ENCODE measurements at places on chromosomes 13 and 19. TPM values are rescaled to one million over a fixed set of nuclear protein-coding genes. Genes with fewer than 3 reads are reported as not detected.
A peak's percentile ranks its signal among the peaks of the same experiment; 100 is the strongest.

- peaks cover 3% of the 10 kb centered on the region for H3K36me3 ChIP-seq
- H3K27ac ChIP-seq, result no peak overlapping the region
- no peak for DNase-seq
Observed at GRCh38 chr19:8510589-8511115, 3.3 kb downstream of the ZNF414 start.

GRCh38 chr19:10102787-10103236, 334 bp upstream of the ANGPTL6 start:
- no peak overlapping the region for H3K27ac ChIP-seq
- peaks cover 4% of the 10 kb centered on the region for H3K36me3 ChIP-seq
- H3K4me3 ChIP-seq, result no peak overlapping the region
- no peak for DNase-seq
- peaks cover 12% of the 10 kb centered on the region for H3K27me3 ChIP-seq

GRCh38 chr13:50124536-50125303, 109.5 kb downstream of the KCNRG start:
- peaks cover 51% of the 10 kb centered on the region for H3K4me1 ChIP-seq
- H3K4me3 ChIP-seq, result peak overlapping the region; percentile 92
- H3K27me3 ChIP-seq, result peaks cover 69% of the 10 kb centered on the region
- peak; percentile 72 for DNase-seq

DNA sequence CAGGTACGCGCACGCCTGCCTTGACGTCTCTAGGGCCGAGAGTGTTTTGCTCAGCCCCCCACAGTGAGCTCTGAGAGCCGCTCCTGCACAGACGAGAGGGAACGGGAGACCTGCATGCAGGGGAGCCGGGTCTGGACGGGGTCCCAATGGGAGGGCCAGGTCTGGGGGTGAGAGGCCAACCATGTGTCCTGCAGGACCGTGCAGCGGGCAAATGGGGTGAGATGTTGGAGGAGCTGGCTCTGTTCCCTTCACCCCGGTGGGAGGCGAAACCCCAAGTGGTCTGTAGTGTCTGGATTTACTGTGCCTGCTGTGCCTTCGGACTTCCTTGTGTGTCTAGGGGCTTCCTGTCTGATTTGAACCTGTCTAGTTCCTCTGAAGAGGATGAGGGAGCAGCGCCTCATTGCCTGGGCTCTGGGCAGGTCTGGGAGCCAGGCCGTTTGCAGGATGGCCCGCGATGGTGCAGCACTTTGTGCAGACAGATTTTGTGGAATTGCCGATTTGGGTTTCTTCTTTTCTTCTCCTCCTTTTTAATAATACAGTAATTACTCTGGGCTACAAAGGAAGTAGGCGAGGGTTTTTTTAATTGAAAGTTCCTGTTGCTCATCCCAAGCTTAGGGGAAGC, 2.1 kb downstream of the CSNK1G2 start:
- no peaks in the 10 kb centered on the region for H3K27me3 ChIP-seq
- peak overlapping the region; percentile 97 for H3K4me3 ChIP-seq

DNA sequence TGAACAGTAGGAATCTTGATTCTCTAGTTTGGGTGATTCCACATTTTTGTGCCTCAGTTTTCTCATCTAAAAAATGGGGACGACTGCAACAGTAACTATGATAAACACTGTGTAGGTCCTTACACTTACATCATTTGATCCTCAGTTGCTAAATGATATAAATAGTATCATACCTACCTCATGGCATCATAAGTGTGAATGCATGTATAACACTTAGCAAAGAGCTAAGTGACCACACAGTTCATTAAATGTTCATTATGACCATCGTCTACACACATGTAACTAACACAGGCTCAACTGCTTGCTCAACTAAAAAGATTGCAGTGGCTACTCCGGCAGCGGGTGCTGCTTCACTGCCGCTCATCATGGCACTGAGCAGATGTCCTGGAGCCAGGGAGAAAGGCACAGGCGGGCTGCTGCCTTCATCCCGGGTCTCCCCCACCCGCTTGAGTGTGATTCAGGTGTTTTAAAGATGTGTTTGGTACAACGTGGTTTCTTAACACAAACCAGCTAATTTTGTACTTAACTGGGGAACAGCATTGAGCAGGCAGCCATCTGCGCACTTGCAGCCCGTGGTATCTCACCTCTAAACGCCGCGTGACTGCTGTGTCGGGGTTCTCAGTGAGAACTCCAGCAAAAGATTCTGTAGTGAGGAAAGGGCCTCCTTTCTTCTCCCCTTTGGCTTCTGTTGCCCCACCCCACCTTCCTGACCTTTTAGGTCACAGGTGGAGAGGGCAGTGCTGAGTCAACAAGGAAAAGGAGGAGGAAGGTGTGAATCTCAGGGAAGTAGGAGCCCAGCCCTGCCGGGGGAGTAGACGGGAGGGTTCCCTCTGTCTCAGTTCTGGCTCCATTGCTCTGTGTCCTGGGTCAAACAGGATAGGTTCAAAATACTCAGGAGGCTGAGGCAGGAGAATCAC, 11.7 kb upstream of the ACTN4 start:
- H3K27ac ChIP-seq, result no peak overlapping the region
- H3K4me1 ChIP-seq, result peaks cover 7% of the 10 kb centered on the region
- no peak for DNase-seq
- no peak overlapping the region for H3K4me3 ChIP-seq

DNA sequence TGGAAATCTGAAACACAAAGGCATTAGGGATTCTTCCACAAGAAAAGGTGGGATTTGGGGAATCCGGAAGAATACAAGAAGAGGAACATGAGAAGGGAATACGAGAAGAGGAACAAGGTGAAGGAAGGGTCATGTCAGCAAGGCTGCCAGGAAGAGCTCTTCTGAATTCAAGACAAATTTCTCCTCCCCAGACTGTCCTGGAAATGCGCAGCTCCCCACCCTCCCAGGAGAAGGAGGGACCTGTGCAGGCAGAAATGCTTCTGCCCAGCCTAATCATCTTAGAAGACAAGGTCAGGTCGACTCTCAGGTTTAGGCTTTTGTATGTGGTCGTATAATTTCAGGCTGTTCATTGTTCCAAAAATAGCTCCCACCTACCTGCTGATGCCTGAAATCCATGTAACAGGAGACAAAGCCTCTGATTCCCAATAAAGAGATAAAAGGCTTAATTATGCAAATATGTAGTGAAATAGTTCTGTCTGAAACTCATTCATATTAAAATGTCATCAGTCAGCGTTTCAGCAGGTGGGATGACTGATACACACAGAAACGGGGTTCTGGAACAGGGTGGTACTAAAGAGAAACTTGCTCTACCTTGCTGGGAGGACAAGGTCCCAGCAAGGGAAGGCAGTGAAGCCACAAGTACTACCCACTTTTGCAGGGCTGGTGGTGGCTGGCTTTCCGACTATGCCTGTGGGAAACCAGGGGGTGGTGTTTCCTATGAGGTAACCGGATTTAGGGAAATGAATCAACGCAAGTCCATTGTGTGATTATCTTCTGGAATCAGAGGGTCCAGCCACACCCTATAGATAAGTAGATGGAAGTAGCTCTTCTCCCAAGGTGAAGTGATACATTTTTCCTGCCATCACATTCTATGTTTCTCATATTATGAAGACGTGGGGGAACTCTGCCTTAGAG, 76.1 kb downstream of the KL start:
- no peaks in the 10 kb centered on the region for H3K36me3 ChIP-seq
- no peak overlapping the region for H3K4me3 ChIP-seq
- no peak for DNase-seq
- H3K4me1 ChIP-seq, result peaks cover 26% of the 10 kb centered on the region
- no peak overlapping the region for H3K27ac ChIP-seq

- H3K27ac ChIP-seq, result no peak overlapping the region
- peaks cover 14% of the 10 kb centered on the region for H3K27me3 ChIP-seq
- no peak for DNase-seq
- no peak overlapping the region for H3K4me3 ChIP-seq
- no peaks in the 10 kb centered on the region for H3K4me1 ChIP-seq
- no peaks in the 10 kb centered on the region for H3K36me3 ChIP-seq
Observed at GRCh38 chr13:97005625-97006262, 11.5 kb upstream of the OXGR1 start.

DNA sequence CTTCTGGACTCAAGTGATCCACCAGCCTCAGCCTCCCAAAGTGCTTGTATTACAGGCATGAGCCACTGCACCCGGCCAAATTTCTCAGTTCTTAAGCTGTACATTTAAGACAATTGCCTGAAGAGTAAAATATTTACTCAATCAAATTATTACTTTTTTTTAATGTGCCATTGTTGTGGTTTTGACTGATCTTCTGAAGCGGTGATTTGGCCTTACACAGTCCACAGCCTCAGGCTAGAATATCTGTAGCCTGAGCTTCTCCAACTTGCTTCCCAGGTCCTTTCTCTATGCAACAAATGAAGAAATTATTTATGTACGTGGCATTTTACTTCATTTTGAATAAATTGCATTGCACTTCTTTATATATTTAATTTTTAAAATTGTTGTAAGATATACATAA, 281.3 kb downstream of the KLF5 start:
- H3K27ac ChIP-seq, result no peak overlapping the region
- H3K4me1 ChIP-seq, result no peaks in the 10 kb centered on the region
- H3K27me3 ChIP-seq, result no peaks in the 10 kb centered on the region
- H3K4me3 ChIP-seq, result no peak overlapping the region
- H3K36me3 ChIP-seq, result no peaks in the 10 kb centered on the region
- DNase-seq, result no peak

DNA sequence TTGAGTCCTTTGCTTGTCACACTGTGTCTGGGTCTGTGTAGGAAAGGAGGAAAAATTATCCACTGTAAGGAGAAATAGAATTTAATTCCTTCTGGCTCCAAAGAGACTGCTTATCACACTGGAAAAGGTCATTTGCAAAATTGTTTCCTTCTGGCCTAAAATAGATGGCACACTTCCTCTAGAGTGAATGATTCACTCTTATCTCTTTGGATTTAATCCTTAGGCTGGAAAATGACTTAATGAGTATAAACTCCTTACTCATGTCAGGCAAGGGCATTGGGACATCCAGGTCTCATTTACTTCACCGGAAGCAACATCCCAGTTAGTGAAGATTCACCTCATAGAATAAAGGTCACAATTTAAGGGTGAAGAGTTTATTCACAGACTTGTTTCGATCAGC, 293.6 kb downstream of the OXGR1 start:
- no peak for DNase-seq
- H3K27me3 ChIP-seq, result no peaks in the 10 kb centered on the region
- H3K27ac ChIP-seq, result no peak overlapping the region
- no peaks in the 10 kb centered on the region for H3K4me1 ChIP-seq

DNA sequence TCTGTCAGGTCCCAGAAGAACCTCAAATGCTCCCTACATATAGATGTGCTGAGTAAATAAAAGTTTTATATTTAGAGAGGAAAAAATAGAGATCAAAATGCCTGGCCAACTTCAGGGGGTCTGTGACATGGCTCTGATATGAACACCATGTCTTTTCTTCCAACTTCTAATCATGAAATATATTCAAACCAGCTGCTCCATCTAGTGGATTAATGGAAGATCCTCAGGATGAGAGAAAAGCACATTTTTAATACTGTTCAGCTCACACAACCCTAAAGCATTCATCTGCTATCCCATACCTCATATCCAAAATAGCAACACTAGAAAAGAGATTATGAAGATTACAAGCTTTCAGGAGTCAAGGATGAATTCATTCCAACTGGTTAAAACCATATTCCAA, 56.0 kb upstream of the DOCK9 start:
- no peak for DNase-seq
- no peaks in the 10 kb centered on the region for H3K27me3 ChIP-seq
- no peak overlapping the region for H3K27ac ChIP-seq
- H3K4me1 ChIP-seq, result no peaks in the 10 kb centered on the region
- no peaks in the 10 kb centered on the region for H3K36me3 ChIP-seq
- no peak overlapping the region for H3K4me3 ChIP-seq

DNA sequence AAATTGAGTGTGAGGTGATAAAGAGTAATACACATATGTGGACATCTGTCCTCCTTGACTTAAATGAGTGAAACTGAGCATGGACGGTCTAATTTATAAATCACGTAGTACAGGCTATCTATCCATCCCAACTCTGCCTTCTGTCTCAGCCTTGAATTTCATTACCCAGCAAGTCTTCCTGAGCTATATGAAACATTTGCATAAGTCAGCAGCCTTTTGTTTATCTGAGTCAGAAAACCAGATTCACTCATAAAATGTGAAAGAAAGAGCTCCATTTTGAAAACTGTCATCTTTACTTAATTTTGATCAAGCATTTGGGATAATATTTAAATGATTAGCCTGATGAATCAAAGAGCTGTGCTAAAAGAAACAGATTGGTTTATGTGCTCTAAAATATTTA, 197.9 kb downstream of the LHFPL6 start:
- peaks cover 79% of the 10 kb centered on the region for H3K4me1 ChIP-seq
- H3K27ac ChIP-seq, result no peak overlapping the region
- DNase-seq, result no peak
- H3K27me3 ChIP-seq, result no peaks in the 10 kb centered on the region
- peaks cover 2% of the 10 kb centered on the region for H3K36me3 ChIP-seq
- H3K4me3 ChIP-seq, result peak overlapping the region; percentile 0

DNA sequence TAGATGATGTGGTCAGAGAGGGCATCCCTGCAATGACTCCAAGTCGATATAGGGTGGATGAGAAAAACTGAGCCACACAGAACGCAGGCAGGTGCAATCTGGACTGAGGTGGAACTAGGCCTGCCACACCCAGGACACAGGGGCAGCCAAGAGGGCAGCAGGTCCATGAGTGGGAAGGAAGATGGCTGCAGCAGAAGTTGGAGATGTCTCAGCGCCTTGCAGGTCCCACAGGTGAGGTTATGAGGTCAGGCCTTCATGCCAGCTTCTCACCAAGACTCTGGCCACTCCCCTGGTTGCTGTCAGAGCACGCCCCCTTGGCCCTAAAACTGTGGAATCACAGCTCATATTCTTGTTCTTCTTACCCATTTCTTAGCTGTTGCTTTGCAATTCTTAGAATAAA, 147.7 kb upstream of the VSTM2B start:
- no peak for DNase-seq
- no peak overlapping the region for H3K27ac ChIP-seq
- H3K36me3 ChIP-seq, result no peaks in the 10 kb centered on the region
- no peak overlapping the region for H3K4me3 ChIP-seq
- H3K27me3 ChIP-seq, result peaks cover 18% of the 10 kb centered on the region

GRCh38 chr13:31200637-31200971, 829 bp downstream of the B3GLCT start:
- peaks cover 28% of the 10 kb centered on the region for H3K4me1 ChIP-seq
- no peak overlapping the region for H3K27ac ChIP-seq
- H3K36me3 ChIP-seq, result no peaks in the 10 kb centered on the region
- H3K4me3 ChIP-seq, result peak overlapping the region; percentile 89

- no peaks in the 10 kb centered on the region for H3K36me3 ChIP-seq
- no peak overlapping the region for H3K27ac ChIP-seq
- H3K4me3 ChIP-seq, result no peak overlapping the region
- H3K27me3 ChIP-seq, result no peaks in the 10 kb centered on the region
Observed at GRCh38 chr19:33394723-33395560, 21.4 kb downstream of the CEBPG start.

CCL25 gene
- not detected for total RNA-seq

ZNF525 gene
- total RNA-seq, result 6.9 TPM

ZNF546 gene
- 6.5 TPM for total RNA-seq

NCCRP1 gene
- total RNA-seq, result not detected

FUZ gene
- 37.5 TPM for total RNA-seq
